Hepatic stellate cell (primary cell): ENCODE measurements at places on chromosomes 2 and 18.

GRCh38 chr18:53375621-53376020, 848.8 kb downstream of the MBD2 start:
- no peak for DNase-seq

- no peak for DNase-seq
These were observed 124.9 kb upstream of the ETAA1 start for GRCh38 chr2:67272195-67272594.

DNA sequence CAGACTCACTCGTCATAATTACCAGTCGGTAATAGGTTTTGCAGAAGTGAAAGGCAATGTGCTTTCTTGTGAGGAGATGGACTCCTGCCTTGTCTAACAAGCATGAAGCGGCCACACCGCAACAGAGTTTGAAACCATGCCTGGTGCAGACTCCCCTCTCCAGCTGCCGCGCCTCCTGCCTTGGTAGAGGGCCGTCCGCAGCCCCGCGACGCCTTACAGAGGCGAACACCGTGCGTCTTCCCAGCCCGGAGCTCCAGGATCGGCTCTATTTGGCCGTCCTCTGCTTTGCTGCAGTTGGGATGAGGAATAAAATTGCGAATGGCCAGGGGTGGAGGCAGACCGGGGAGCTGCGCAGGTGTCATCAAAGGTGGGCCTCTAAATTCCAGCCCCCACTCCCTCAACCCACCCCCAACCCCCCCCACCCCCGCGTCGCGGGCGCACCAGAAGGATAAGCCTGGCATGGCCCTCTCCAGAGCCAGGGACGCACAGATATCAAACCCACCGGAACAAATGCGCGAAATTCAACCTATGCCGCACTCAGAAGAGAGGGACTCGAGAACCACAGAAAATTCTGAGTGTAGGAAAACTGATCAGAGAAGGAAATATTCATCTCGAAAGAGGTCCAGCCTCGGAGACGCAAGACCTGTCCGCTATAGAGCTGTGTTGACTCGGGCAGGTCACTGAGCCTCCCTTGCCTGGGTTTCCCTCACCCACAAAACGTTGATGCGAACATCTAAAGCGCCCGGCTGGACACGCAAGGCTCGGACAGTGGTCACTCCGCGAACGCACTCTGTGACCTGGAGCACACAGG, 1.1 kb downstream of the TRABD2A start:
- DNase-seq, result no peak

GRCh38 chr2:202486351-202486750, 110.2 kb downstream of the BMPR2 start:
- no peak for DNase-seq

- no peak for DNase-seq
These were observed 183.1 kb upstream of the CCDC68 start for GRCh38 chr18:55142410-55142809.

GRCh38 chr18:56245866-56246580, 392.4 kb downstream of the TXNL1 start:
- DNase-seq, result peak; percentile 5

GRCh38 chr2:231184319-231184718, 14.1 kb upstream of the ARMC9 start:
- no peak for DNase-seq

- DNase-seq, result no peak
These were observed 612.6 kb upstream of the ACVR2A start for GRCh38 chr2:147232225-147232669.
